ENCODE measurements at places on chromosomes 2 and 18. TPM values are rescaled to one million over a fixed set of nuclear protein-coding genes. Genes with fewer than 3 reads are reported as not detected.

STARD6 gene
- total RNA-seq: not detected

UPP2 gene
- total RNA-seq: 2.2 TPM

CXCR1 gene
- total RNA-seq: not detected

MAP3K19 gene
- 1.7 TPM for total RNA-seq

SCTR gene
- 0.49 TPM for total RNA-seq

MERTK gene
- total RNA-seq: 3.7 TPM

EPG5 gene
- total RNA-seq: 26.8 TPM

CRACDL gene
- total RNA-seq: 1.2 TPM

NT5C1B gene
- not detected for total RNA-seq
